Mucosa of gallbladder (tissue), 1 donor: ENCODE measurements at places on chromosomes 3 and 15. TPM values are rescaled to one million over a fixed set of nuclear protein-coding genes. Genes with fewer than 3 reads are reported as not detected.
A peak's percentile ranks its signal among the peaks of the same experiment; 100 is the strongest.

- DNase-seq, result no peak
Measured at GRCh38 chr15:100094127-100094510, 247.7 kb downstream of the ADAMTS17 start.

GRCh38 chr15:71437919-71438318 is 322.6 kb downstream of the THSD4 start:
- no peak for DNase-seq

DNA sequence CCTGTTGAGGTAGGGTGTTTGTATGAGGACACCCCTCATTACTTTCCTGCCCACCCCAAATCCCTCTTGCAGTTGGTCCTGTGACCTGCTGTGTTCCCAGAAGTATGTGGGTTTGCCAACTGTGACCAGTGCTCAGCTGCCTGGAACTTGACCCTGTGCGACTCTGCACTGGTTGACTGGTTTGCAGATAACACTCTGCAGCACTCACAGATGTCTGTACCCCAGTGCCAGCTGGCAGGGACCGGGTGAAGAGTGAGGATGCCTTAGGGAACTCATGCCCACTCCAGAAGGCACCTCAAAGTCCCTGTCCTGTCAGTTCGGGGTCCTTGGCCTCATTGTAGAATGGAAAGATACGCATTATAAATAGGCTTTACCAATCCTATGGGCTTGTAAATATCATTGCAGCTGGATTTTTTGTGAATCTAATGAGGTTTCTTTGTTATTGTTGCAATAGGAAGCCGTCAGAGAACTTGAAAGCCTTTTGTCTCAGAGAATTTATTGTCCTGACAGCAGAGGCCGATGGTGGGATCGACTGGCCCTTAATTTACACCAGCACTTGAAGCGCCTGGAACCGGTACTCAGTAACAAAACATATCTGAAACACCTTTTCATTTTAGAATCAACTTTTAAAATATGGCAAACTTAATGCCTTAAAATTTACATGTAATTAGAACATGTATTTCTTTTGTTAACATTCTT is 18.2 kb downstream of the FAN1 start:
- no peak for DNase-seq

DNA sequence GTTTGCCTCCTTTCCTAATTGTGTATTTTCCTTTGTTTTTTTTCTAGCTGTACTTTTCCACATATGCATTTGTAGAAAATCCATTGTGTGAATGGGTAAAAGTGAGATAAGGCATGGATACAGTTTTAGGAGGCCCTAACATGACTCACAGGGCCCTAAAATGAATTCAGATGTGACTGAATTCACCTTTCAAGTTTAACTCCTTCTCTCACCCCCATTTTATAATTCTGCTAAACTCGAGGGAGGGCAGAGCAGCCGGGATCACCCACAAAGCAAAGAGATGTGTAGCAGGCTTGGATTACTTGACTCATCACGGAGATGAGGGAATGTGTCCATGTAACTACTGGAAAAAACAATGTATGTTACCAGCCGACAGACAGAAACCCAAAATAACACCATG is 59.9 kb downstream of the FOXP1 start:
- no peak for DNase-seq

GRCh38 chr3:42247576-42248027 is 18.4 kb downstream of the CCK start:
- peak; percentile 62 for DNase-seq

DNA sequence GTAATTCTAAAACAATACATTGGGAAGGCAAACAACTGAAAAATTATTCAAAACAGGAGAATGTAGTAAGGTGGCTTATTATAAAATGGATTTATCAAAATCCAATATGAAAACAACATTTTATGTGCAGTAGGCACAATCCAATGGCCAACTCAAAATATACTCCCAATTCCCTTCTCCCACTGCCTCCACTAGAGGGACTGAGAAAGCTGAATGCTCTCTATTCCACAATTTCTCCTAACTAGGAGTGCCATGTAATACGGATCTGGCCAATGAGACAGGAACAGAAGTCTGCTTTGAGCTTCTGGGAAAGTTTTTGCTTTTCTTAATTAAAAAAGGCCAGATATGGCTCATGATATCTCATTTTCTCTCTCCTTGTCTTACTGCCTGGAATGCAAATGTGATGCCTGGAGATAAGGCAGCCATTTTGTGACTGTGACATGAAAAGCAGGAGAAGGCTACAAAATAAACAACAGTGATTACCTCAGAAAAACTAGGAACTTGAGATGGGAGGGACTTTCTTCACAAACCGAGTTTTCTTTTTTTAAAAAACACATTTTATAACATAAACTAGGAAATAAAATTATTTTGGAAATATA is 18.8 kb upstream of the VGLL4 start:
- DNase-seq, result no peak

GRCh38 chr3:94226078-94226477 is 163.2 kb downstream of the NSUN3 start:
- DNase-seq, result no peak

DNA sequence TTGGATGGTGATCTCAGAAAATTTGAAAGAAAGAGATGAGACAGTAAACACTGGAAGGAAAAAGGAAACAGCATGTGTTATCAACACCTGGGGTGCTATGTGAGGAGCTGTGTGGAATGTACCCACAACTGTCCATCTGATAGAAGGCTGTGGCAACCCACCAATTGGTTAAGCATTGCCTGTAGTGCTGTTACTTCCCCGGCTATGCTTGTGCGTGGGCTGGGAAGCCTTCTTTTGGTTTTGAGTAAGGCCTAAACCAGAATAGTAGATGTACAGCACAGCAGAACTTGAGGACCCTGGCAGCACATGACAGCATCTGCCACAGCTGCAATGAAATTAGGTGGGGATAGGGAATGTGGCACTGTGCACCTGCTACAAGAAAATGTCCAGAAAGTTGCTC is 184.5 kb downstream of the FHIT start:
- DNase-seq, result no peak

DNA sequence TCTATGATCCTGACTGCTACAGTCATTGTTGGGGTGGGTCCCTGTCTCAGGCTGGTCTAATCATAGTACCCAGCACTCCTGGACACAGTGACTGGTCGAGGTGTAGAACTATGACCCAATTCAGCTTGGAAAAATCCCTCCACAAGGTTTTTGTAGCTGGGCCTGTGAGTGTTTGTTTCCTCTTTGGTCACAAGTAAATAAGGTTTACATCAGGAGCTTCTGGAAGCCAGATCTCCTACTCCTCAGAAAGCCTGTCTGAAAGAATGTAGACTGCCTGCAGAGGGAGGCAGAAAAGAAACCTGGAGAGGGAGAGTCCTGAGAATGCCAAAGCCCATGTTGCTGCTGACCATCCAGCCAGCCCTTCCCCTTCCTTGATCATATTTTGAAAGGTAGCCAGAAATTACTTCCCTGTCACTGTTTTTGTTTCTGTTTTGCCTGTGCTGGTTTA is 123.2 kb downstream of the RAP2B start:
- no peak for DNase-seq

DNA sequence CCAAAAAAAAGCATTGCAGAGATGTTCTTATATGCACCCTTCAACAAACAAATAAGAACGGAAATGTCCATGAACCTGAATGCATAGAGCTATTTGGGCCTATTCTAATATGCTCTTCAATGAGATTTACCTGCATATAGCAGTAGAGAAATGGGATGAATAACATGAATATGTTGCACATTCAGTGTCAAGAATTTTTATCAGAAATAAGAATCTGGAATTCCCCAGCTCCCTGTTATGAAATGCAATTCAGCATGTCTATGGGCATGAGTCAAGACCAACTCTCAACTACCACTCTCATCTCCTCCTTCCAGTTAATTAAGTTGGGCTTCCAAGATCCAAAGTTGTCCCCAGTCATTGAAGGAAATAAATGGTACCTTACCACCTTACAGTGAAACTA is 133.7 kb upstream of the ALCAM start:
- DNase-seq, result no peak

GRCh38 chr3:331881-332280 is 135.3 kb downstream of the CHL1 start:
- no peak for DNase-seq

GRCh38 chr15:78023865-78024518 is 53.5 kb downstream of the TBC1D2B start:
- peak; percentile 55 for DNase-seq

DNA sequence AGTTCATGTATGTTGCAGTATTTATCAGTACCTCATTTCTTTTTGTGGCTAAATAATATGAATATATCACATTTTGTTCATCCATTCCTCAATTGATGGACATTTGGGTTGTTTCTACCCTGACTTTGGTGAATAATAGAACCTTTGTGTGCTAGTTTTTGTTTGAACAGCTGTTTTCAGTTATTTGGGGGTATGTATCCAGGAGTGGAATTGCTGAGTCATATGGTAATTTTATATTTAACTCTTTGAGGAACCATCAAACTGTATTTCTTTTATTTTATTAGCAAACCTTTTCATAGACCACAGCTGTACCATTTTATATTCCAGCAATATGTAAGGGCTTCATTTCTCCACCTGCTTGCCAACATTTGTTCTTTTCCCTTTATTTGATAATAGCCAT is 38.4 kb upstream of the RBM5 start:
- DNase-seq, result no peak

- DNase-seq, result no peak
Measured at GRCh38 chr3:170634663-170635384, 48.9 kb upstream of the SLC7A14 start.

TM4SF1 gene
- 139 TPM for total RNA-seq

USP3 gene
- 81.2 TPM for total RNA-seq

MCF2L2 gene
- total RNA-seq, result 1.8 TPM

SI gene
- total RNA-seq, result 0.03 TPM

CLRN1 gene
- total RNA-seq, result not detected
